ENCODE measurements at places on chromosomes 5 and 9.

DNA sequence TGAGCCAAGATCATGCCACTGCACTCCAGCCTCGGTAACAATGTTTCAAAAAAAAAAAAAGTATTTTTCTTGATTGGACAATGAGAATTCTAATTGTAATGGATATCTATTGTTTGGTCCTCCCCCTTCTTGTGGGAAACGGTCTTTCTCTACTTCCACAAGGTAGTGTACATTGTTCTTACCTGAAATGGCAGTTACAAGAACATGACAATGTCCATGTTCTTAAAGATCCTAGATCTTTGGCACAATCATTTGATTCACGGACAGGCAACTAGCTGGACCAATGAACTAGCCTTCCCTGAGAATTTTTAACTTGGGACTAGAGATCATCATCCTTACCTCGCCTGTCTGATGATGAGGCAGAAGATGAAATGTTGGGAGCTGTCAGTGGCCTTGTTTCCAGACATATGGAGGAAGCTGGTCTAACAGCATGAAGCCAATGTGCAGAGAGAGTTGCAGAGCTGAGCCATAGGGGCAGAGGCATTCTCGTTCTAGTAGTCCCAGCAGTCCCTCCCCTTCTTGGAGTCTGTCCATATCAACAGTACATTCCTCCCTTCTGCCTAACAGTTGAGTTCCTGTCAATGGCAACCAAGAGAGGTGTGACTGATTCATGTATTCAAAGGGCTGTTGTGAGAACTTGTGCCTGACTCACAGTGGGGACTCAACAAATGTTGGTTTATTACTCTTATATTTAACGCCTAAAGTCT, 2.1 kb upstream of the MARCHF6 start:
- DNase-seq = peak; percentile 41

DNA sequence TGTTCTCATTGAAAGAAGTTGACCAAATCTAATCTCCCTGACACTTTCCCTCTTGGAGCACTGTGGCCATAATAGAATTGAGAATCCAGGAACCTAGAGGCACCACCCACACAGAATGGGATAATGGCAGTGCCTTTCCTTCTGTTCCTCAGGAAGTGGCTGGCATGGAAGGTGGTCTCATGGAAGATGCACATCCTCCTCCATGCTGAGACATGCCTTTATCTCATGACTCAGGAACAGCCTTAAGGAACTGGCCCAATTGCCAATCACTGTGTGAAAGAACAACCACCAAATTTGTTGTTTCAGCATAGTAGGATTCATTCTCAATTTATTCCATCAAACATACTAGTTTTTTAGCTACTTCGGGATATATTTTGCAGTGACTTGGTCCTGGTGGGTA, 137.5 kb upstream of the RASGRF2 start:
- no peak for DNase-seq

DNA sequence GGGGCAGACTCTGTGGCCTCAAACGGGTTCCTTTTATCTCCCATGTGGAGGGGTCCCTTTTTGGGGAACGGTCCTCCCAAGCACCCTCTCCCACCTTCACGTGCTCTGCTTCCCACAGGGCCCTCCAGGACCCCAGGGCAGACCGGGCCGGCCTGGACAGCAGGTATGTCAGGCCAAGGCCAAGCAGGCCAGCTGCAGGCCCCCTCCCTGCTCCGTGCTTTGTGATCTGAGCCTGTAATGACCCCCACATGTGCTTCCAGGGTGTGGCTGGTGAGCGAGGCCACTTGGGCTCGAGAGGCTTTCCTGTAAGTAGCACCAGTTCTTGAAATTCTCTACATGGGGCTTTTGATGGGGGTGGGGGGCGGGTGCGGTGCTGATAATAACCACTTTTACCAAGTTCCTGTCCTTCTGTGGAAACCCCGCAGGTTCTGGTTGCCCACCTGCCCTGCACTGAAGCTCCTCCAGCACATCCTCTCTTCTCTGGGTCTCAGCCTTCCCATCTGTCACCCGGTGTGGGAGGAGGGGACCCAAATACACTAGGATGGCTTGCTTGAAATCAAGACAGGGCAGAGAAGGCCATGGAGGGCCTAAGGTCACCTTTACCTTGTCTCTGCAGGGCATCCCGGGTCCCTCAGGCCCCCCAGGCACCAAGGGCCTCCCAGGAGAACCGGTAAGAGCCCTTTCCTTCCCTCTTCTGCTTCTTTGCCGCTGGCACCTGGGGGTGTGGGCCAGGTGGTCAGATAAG, 57.9 kb upstream of the ORM1 start:
- DNase-seq = no peak

DNA sequence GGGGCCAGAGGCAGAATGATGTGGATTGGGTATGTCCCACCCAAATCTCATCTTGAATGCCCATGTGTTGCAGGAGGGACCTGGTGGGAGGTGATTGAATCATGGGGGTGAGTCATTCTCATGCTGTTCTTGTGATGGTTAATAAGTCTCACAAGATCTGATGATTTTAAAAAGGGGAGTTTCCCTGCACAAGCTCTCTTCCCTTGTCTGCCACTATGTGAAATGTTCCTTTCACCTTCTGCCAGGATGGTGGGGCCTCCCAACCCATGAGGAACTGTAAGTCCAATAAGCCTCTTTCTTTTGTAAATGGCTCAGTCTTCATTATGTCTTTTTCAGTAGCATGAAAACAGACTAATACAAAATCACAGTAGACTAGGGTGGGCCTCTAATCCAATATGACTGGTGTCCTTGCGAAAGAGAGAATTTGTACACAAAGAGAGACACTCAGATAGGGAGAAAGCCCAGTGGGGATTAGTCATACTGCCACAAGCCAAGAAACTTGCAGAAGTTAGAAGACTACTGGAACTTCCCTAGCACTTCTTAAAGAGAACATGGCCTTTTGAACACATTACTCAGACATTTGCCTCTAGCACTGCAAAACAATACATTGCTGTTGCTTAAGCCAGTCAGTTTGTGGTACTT, 68.4 kb downstream of the ANXA1 start:
- DNase-seq = peak; percentile 2

GRCh38 chr5:165836046-165836445, 2330.6 kb downstream of the MAT2B start:
- no peak for DNase-seq

DNA sequence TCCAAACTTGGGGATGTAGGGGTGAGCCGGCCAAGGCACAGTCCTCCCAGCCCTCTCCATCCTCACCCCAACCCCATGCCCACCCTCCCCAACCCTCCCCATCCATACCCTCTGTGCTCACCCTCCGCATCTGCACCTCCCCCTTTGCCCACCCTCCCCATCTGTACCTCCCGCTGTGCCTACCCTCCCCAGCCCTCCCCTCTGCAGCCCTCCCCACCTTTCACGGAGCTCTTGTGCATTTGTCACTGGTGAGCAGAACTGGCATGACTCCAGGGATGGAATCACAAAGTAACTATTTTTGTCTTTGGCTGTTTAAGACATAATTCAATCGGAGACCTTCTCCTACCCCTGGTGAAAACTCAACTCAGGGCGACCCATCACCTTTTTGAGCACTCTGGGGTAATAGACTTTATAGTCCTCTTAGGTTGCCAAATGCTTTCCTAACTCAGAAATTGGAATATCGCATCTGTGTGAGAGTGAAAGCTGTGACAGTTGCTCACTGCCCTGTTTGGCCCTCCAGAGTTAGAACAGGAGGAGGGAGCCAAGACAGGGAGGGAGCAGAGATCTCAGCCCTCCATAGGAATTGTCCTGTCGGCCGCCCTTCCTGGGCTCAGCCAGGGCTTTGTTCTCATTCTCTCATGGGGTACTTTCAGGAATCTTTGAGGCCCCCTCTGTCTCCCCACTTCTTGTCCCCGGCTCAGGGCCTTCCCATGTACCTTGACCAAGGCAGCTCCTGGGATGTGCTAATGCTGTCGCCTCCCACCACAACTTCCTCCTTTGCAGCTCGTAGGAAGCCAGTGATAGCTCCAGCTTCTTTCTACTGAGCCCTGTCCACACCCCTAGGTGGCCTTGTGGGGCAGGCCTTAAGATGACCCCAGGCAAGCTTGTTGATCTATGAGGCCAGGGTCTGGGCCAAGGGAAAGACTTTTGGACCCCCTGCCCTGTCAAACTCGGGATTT, 36.2 kb downstream of the OTULIN start:
- no peak for DNase-seq
